B cell (primary cell): ENCODE measurements at places on chromosomes 13 and 19.

GRCh38 chr19:14459703-14460102 lies 15.5 kb downstream of the PTGER1 start:
- no peaks in the 10 kb centered on the region for H3K4me1 ChIP-seq
- peaks cover 6% of the 10 kb centered on the region for H3K36me3 ChIP-seq
- no peak overlapping the region for H3K27ac ChIP-seq
- no peak overlapping the region for H3K4me3 ChIP-seq
- DNase-seq = no peak
- no peaks in the 10 kb centered on the region for H3K27me3 ChIP-seq

DNA sequence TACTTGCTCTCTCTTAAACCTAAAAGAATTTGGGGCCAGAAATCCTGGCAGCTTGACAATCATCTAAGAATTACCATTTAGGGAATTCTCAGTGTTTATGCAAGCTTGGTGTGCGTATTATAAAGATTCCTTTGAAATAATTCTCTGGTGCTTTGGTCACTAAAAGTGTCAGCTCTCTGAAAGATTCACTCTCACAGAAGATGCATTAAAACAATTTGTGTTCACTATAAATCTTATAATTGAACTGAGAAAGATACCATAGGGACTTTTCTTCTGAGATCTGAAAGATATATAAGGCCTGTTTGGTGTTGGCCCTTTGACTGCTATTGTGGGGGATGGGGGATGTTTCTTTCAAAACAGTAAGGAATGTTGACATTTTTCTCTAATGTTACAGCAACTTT lies 27.3 kb downstream of the EPSTI1 start:
- no peaks in the 10 kb centered on the region for H3K27me3 ChIP-seq
- H3K4me1 ChIP-seq = no peaks in the 10 kb centered on the region
- no peak overlapping the region for H3K4me3 ChIP-seq

DNA sequence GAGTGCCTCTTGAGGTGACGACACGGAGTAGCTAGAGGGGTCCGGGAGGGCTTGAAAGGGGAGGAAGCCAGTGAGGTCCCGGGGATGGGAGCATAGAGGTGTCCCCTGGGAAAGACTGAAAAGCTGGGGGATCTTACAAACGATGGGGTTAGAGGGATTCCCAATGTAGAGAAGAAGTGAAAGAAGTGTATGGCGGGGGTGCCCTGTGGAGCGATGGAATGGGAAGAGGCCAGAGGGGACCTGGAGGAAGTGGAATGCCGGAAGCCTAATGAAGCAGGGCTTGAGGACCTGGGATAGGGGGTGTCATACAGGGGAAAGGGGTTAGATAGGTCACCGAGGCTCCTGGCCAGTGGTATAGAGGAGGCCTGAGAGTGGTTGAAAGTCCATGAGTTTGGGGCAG lies 580 bp downstream of the AP2A1 start:
- no peaks in the 10 kb centered on the region for H3K27me3 ChIP-seq
- DNase-seq = no peak
- H3K27ac ChIP-seq = peak overlapping the region; percentile 54
- peak overlapping the region; percentile 77 for H3K4me3 ChIP-seq
- peaks cover 24% of the 10 kb centered on the region for H3K4me1 ChIP-seq

- no peaks in the 10 kb centered on the region for H3K36me3 ChIP-seq
- no peaks in the 10 kb centered on the region for H3K27me3 ChIP-seq
- no peak for DNase-seq
- no peak overlapping the region for H3K27ac ChIP-seq
Measured at GRCh38 chr13:108527844-108528243, 101.6 kb upstream of the MYO16 start.

GRCh38 chr13:33615436-33615835 lies 202.5 kb upstream of the RFC3 start:
- H3K4me3 ChIP-seq = no peak overlapping the region
- no peaks in the 10 kb centered on the region for H3K27me3 ChIP-seq
- no peak for DNase-seq
- H3K36me3 ChIP-seq = no peaks in the 10 kb centered on the region

- no peak overlapping the region for H3K4me3 ChIP-seq
- DNase-seq = no peak
- H3K27ac ChIP-seq = no peak overlapping the region
- no peaks in the 10 kb centered on the region for H3K36me3 ChIP-seq
Measured at GRCh38 chr13:109363431-109363830, 423.0 kb downstream of the IRS2 start.

DNA sequence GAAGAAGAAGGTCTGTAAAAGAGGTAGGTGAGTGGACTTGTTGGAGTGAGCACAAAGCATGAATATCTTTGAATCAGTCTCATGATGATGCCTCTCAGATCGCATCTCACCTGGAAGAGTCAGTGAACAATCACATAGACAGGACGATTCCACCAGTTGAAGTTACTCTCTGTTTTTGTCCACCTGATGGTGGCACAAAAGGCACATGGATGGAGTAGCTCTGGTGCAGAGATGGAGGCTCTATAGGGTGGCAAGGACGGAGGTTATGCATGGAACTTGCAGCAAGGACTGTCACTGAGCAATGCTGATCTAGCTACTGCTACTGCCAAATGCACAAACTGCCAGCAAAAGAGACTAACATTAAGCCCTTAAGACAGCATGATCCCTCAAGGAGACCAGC lies 10.3 kb upstream of the MYCBP2 start:
- H3K4me3 ChIP-seq = no peak overlapping the region
- H3K27me3 ChIP-seq = no peaks in the 10 kb centered on the region
- no peaks in the 10 kb centered on the region for H3K36me3 ChIP-seq
- H3K27ac ChIP-seq = peak overlapping the region; percentile 91

GRCh38 chr13:41707194-41707821 lies 250.0 kb downstream of the RGCC start:
- no peaks in the 10 kb centered on the region for H3K4me1 ChIP-seq
- no peak for DNase-seq
- H3K4me3 ChIP-seq = no peak overlapping the region
- H3K36me3 ChIP-seq = no peaks in the 10 kb centered on the region
- H3K27me3 ChIP-seq = no peaks in the 10 kb centered on the region

- H3K36me3 ChIP-seq = no peaks in the 10 kb centered on the region
- no peak for DNase-seq
- H3K4me1 ChIP-seq = no peaks in the 10 kb centered on the region
- no peak overlapping the region for H3K4me3 ChIP-seq
Measured at GRCh38 chr13:80251403-80251802, 89.5 kb downstream of the SPRY2 start.

- no peak overlapping the region for H3K27ac ChIP-seq
- no peaks in the 10 kb centered on the region for H3K36me3 ChIP-seq
- H3K27me3 ChIP-seq = peaks cover 58% of the 10 kb centered on the region
Measured at GRCh38 chr19:39506944-39507714, 7.8 kb upstream of the SELENOV start.

DNA sequence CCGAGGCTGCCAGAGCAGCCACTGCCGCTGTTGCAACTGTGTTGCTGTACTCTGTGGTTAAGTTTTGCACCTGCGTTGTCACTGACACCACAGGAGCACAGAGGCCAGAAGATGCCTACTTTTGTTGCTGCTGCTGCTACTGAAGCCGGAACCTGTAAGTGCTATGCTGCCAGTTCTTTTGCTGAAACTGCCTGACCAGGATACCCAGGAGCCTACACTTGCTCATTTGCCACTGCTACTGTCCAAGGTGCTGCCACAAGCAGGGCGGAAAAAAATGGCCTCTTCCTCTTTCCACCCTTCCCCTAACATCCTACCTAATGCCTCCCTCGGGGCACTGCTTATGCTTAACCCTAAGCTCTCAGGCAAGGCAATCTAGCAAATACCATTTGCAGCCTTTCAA lies 29.0 kb upstream of the NBEA start:
- no peak for DNase-seq
- no peaks in the 10 kb centered on the region for H3K4me1 ChIP-seq
- H3K4me3 ChIP-seq = no peak overlapping the region
- no peaks in the 10 kb centered on the region for H3K36me3 ChIP-seq
- no peak overlapping the region for H3K27ac ChIP-seq
- H3K27me3 ChIP-seq = no peaks in the 10 kb centered on the region

- H3K4me3 ChIP-seq = no peak overlapping the region
- H3K27ac ChIP-seq = no peak overlapping the region
- H3K36me3 ChIP-seq = peaks cover 62% of the 10 kb centered on the region
- peaks cover 43% of the 10 kb centered on the region for H3K4me1 ChIP-seq
- DNase-seq = no peak
Measured at GRCh38 chr19:5631567-5632240, 8.8 kb downstream of the SAFB start.

- H3K36me3 ChIP-seq = no peaks in the 10 kb centered on the region
- no peaks in the 10 kb centered on the region for H3K27me3 ChIP-seq
- DNase-seq = no peak
- no peak overlapping the region for H3K27ac ChIP-seq
Measured at GRCh38 chr13:111659842-111660241, 339.4 kb downstream of the TEX29 start.

GRCh38 chr19:49566302-49566701 lies 14.1 kb downstream of the NOSIP start:
- H3K4me1 ChIP-seq = peaks cover 17% of the 10 kb centered on the region
- no peaks in the 10 kb centered on the region for H3K27me3 ChIP-seq
- H3K4me3 ChIP-seq = no peak overlapping the region
- H3K27ac ChIP-seq = no peak overlapping the region
- H3K36me3 ChIP-seq = no peaks in the 10 kb centered on the region
- no peak for DNase-seq

DNA sequence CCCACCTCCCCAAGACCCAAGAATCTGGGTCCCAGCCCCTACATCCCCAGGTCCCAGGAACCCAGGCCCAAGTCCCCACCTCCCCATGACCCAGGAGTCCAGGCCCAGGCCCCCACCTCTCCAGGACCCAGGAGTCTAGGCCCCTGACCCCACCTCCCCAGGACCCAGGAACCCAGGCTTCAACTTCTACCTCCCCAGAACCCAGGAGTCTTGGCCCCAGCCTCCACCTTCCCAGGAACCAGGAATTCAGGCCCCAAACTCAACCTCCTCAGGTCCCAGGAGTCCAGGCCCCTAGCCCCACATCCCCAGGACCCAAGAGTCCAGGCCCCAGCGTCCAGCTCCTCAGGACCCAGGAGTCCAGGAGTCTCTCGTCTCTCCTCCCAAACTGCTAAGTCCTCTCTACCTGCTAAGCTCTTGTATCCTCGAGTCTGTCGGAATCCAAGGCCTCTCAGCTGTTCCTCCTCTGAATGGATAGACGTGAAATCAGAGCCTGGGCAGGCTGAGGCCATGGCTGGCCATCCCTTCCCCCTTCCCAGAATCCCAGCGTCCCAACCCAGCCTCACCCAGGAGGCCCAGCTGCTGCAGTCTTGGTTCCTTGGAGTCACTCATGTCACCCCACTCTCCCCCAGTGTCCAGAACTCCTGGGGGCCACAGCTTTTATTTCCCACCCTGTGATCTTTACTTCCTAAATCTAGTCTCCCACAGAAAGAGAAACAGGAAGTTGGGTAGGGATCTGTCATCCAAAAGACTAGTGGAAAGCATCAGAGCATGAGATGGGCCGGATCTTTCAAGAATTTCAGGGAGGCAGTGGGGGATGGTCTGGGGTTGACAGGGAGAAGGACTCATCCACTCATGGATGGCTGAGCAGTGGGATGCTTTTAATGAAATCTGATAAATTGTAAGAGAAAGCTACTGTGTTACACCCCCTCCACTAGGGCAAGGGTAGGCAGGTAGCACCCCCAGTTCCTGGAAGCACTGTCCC lies at the start of gene CD209:
CD209 (minus strand) TSS at position 632 of the 982 bp plus-strand sequence; CDS start at position 609, 23 bp downstream.
- H3K36me3 ChIP-seq = no peaks in the 10 kb centered on the region
- H3K27ac ChIP-seq = no peak within 1 kb of the TSS
- no peak for DNase-seq
- peaks cover 5% of the 10 kb centered on the region for H3K27me3 ChIP-seq
- peaks cover 49% of the 10 kb centered on the region for H3K4me1 ChIP-seq

DNA sequence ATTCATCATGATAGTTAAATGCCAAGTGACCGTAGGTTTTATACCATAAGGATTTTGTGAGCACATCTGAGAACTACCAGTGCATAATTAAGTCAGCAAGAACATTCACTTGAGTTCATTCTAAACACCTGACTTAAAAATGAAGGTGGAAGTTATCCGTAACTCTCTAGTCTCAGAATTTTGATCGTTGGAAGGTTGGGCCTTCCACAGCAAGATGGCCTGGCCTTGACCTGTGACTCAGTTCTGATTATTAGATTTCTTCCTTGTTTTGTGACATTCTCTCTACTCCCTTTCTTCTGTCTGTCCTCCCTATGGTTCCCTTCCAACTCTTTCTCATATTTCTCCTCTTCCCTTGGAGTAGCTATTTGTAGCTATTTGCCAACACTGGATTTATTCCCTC lies 20.0 kb upstream of the WDFY2 start:
- H3K27me3 ChIP-seq = no peaks in the 10 kb centered on the region
- H3K36me3 ChIP-seq = no peaks in the 10 kb centered on the region
- no peak for DNase-seq
- no peak overlapping the region for H3K27ac ChIP-seq
- peaks cover 28% of the 10 kb centered on the region for H3K4me1 ChIP-seq

DNA sequence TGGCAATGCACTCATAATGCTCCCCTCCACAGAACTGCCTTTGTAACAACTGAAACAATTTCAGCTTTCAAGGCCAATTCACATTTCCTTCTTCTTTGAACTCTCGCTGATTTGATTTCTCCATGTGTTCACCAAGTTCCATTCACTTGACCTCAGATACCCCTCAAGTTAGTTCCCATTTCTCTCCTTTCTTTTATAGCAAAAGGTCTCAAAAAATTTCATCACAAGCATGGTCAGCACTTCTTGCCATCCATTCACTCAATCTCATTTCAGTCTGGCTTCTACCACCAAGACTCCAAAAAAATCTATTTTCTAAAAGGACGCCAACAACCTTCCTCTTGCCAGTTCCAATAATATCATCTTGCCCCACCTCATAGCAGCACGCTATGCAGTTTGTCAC lies 135.7 kb downstream of the DIAPH3 start:
- H3K27me3 ChIP-seq = no peaks in the 10 kb centered on the region
- no peak overlapping the region for H3K4me3 ChIP-seq
- no peak for DNase-seq
- H3K4me1 ChIP-seq = no peaks in the 10 kb centered on the region
- H3K27ac ChIP-seq = no peak overlapping the region
- no peaks in the 10 kb centered on the region for H3K36me3 ChIP-seq

GRCh38 chr19:16830679-16831078 lies 1.5 kb downstream of the SIN3B start:
- no peak overlapping the region for H3K4me3 ChIP-seq
- H3K27ac ChIP-seq = no peak overlapping the region
- no peak for DNase-seq
- H3K27me3 ChIP-seq = no peaks in the 10 kb centered on the region
- H3K4me1 ChIP-seq = peaks cover 38% of the 10 kb centered on the region
- no peaks in the 10 kb centered on the region for H3K36me3 ChIP-seq

DNA sequence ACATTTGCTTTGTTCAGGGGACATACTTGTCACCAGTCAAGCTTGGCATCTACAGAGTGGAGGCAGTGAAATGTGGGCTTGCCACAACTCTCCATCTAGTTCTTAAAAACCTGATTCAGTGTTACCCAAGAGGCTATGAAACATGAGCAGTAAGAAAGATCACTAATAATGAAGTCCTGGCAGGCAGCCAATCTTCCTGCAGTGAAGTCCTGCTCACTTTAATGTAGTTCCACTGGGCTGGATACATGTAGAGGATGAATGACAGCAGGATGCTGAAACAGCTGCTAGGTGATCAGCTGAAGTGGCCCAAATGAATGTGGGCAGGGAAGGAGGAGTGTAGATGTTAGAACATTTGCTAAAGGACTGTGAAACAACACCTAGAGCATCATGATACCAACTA lies 1213.1 kb downstream of the OLFM4 start:
- no peak overlapping the region for H3K4me3 ChIP-seq
- H3K36me3 ChIP-seq = no peaks in the 10 kb centered on the region
- H3K27ac ChIP-seq = no peak overlapping the region
- H3K4me1 ChIP-seq = no peaks in the 10 kb centered on the region
- no peak for DNase-seq
- no peaks in the 10 kb centered on the region for H3K27me3 ChIP-seq
